ENCODE measurements at places on chromosomes 13 and 19.
A peak's percentile ranks its signal among the peaks of the same experiment; 100 is the strongest.

GRCh38 chr19:57771417-57771816 is 1.9 kb downstream of the ZNF586 start:
- ATAC-seq, result no peak

GRCh38 chr13:38900188-38900587 is 90.4 kb downstream of the STOML3 start:
- ATAC-seq, result no peak

DNA sequence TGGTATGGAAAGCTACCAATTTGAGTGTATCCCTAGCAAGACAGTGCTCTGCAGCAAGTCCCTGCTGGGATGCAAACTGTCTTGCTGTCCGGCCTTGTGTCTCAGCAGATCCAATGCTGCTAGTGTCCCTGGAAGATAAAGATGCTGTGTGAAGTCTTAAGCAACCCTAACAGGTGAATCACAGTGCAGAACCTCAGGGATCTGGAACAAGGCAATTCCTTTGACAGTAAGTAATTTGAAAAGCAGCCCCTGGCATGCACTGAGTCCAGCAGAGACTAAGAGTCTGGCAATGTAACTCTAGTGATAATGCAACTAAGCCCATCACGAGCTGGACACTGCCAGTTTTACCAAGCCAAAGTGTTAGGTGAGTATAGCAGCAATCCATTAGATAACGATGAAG is 1.7 kb upstream of the UCHL3 start:
- ATAC-seq, result no peak

DNA sequence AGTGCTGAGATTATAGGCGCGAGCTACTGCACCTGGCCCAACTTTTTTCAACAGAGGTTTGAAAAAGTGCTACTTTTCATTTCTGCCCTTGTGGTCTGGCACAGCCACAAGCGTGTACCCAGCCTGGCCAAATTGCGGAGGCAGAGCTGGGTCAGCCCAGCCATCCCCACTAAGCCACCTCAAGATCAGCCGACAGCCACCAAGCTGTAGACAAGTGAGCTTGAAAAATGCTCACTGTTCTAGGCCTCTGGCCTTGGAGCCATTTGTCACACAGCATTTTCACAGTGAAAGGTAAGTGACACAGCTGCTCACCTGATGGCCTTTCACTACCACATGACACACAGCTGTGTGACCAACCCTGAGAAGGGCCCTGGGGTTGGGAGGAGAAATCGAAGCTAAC is 27.3 kb downstream of the DNMT1 start:
- ATAC-seq, result no peak

DNA sequence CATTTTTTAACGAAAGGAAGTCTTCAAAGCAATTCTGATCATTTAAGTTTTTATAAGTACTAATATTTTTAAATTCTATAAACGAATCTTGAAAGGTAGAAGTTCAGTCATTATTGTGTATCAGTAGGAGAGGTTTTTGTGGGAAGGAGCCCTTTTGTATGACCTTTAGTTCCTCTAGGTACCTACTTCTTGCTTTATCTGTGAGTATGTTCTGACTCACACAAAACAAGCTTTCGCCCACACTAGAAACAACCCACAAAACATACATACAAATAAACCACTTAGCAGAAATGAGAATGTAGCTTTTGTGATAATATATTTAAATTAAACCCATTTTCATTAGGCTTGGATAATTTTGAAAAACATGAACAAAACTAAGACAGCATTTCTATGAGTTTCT is 27.8 kb downstream of the ERCC5 start:
- ATAC-seq, result peak; percentile 89
